ENCODE measurements at places on chromosomes 1 and 21. TPM values are rescaled to one million over a fixed set of nuclear protein-coding genes. Genes with fewer than 3 reads are reported as not detected.

DNA sequence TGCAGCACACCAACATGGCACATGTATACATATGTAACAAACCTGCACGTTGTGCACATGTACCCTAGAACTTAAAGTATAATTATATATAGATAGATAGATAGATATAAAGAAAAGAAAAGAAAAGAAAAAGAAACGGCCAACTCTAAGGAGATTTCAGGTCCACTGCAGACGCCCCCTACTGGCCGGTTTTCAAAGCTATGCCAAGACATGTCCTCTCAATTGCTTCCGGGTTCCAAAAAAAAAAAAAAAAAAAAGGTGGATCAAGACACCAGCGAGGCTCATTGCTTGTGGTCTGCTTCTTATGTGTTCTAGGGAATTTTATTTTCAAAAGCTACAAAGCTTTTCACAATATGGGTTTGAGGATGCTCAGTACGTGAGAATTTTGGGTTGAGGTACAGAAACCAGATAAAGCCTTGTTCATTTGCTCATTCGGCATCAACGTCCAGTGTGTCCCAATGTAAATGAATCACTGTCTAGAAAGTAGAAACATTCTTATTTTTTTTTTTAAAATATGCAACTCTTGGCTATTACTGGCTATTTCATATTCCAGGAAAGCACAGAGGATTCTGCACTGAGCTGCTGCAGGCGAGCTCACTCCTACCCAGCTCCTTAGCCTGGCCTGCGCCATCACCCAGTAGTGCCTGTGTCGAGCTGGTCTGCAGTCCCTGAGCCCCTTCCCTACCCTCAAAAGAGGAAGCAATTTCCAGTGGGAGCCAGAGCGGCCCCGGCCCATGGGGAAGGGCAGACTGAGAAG, 643.0 kb downstream of the KIF26B start:
- DNase-seq = no peak

DNA sequence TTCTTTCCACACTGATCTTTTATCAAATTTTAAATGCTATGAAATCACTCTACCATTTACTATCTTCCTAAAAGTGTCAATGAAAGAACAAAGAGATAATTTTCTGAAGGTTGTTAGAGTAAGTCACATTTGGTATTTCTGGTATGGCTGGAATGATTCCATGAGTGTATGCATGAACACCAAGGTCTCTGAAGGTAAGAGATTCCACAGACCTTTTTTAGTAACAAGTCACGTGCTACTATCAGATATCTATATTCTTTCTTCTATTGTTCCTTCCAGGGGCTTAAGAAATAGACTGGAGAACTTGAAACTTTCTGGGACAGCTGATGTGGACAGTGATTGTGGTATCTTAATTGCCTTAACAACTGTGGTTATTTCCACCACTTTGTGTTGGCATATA, 265.0 kb downstream of the SDCCAG8 start:
- DNase-seq = no peak

DNA sequence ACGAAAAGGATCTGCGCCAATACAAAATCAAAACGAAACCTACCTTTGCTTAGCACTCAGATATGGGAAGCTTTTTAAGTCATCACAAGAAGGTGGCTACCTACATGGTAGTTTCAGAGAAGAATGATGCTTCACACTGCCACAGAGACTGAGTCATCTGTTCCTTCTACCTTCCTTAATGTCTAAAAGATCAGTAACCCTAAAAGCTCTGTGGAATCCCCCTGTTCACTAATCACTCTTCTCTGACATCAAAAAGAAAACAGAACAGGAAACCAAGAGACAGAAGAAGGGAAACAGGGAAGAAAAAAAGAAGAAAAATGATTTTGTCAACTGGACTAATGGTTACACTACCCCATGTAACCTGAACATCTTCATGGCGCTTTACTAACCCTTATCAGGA, 177.2 kb downstream of the SMYD3 start:
- DNase-seq = no peak

- DNase-seq = no peak
These were observed 14.4 kb upstream of the ERVH48-1 start for GRCh38 chr21:42939582-42940413.

- DNase-seq = no peak
These were observed 164.3 kb downstream of the DHRS3 start for GRCh38 chr1:12453400-12454343.

DNA sequence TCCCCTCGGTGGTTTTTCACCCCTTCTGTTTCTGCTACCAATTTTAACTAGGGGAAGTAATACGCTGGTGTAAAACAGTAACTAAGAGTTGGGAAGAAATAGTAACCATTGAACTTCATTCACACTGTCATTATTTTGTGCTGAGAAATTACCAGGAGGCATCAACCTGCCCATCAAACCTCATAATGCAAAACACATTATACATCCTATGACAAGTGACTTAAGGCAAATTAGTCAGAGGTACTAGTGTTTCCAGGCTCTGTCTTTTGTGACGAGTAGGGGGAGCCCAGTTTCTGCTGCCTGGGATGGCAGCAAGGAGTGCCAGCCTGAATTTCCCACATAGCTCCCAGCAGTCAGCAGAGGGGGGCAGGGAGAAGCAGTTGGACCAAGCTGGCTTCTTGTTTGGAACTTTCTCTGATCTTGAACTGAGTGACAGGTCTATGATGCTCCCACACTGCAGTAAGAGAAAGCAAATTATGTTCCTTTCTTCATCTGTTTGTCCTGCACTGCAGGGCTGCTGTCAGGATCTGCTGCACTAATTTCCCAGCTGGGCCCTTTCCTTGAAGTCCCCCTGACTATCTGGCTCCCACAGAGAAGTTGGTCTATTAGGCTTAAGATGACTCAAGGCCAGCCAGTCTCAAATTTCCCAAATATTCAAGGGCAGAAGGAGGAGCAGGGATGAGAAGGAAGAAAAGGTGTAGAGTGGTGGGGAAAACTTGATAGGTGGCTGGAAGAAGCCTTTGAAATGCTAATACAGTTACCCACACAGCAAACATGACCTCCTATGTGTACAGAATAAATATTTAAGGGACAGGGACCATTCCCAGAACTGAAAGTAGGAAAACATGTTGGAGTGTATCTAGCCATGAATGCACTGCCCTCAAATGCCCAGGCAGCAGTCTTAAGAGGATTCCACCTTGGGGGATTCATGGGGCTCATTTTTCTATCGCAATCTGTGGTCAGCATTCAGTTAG, 322.8 kb downstream of the SEC16B start:
- no peak for DNase-seq

- no peak for DNase-seq
These were observed 2063.9 kb downstream of the MRPL39 start for GRCh38 chr21:23543333-23543732.

- DNase-seq = no peak
These were observed 67.0 kb upstream of the SSX2IP start for GRCh38 chr1:84757301-84757700.

GRCh38 chr1:117015724-117016123, 14.2 kb downstream of the CD101 start:
- no peak for DNase-seq

DNA sequence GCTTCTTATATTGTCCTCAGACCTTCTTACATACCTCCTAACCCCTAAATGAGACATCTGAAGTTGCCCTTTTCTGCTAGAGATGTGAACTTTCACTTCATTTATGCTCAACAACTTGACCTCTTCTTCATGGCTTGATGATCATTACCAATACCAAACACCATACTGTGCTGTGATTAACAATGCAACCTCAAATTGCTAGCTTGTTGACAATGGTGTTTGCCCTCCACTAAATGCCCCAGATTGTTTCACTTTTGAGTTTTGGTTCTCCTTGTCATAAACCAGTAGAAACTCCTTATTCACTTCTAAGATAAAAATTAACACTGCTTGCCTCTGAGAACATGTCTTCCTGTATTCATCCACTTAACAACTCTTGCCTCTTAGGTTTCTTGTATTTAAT, 5.6 kb downstream of the JAK1 start:
- no peak for DNase-seq

GRCh38 chr1:145845144-145845513, 301 bp upstream of the NUDT17 start:
- no peak for DNase-seq

DNA sequence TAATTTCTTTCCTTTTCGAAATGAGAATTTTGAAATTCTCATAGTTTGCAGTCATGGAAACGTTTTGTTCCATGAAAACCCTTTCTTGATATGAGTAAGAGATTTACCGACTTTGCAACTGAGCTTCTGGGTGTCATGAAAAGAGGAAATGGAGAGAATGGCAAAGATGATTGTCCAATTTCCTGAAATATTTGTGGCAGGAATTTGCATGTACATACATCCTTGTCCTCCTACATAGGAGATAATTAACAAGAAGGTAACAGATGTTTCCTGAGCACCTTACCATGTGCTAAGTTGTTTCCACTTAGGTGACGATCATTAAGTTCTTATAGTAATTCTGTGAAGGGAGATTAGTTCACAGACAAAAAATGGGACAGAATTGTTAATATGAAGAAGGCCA, 170.7 kb downstream of the NEGR1 start:
- DNase-seq = no peak

GRCh38 chr21:29080454-29080941, 7.0 kb upstream of the CCT8 start:
- no peak for DNase-seq

TOR1AIP1 gene
- total RNA-seq = 73.1 TPM

ICOSLG gene
- 0.56 TPM for total RNA-seq

ANKRD45 gene
- total RNA-seq = not detected

DSCAM gene
- not detected for total RNA-seq

HOOK1 gene
- 1.1 TPM for total RNA-seq

MYBPH gene
- total RNA-seq = not detected

IFNGR2 gene
- total RNA-seq = 1.6 TPM
